Right renal cortex interstitium (tissue), 3 donors: ENCODE measurements at places on chromosomes 7 and 10. TPM values are rescaled to one million over a fixed set of nuclear protein-coding genes. Genes with fewer than 3 reads are reported as not detected.

- no peak for DNase-seq
Measured at GRCh38 chr7:1503390-1503789, 799 bp downstream of the INTS1 start.

JAKMIP3 gene
- 0.15 TPM for polyA plus RNA-seq

ANKRD22 gene
- polyA plus RNA-seq: 0.37 TPM

DNA sequence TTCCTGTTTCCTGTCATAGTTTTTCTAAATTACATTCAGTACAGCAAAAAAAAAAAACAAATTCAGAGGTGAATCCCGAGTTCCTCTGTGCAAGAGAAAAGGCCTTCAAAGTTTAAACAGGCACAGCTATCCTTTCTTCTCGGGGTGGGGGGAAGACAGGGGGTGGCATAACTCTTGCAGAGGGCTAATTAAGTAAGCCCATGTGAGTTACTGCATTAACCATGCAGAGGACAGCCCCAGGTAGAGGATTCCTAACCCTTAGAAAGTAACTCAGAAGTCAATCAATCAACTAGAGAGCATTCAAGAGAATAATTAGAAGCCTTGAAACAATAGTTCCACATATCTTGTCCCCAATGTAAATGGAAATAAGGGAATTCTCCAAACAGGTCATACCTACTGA is 170.9 kb downstream of the CSTF2T start:
- DNase-seq: no peak

DNA sequence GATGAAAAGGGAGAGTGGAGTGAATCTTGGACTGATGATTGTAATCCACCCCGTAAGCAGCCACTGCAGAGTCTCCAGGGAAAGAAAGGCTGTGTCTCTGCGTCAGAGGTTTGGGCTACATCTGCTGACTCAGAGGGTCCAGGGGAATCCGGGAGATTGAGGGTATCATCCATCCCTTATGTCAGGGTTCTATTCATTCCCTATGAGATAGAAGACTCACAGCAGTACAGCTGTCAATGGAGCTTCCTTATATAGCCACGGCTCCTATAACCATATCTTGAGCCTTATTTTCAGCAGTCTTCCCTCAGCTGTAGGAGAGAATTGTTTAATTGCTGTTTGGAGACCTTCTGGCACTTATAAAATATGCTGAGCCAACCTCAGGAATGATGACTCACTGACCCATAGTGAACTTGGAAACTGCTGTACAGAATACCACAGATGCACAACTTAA is 558.2 kb upstream of the PFKP start:
- no peak for DNase-seq

FAM25C gene
- polyA plus RNA-seq: not detected

- DNase-seq: no peak
Measured at GRCh38 chr7:69739190-69739589, 140.9 kb downstream of the AUTS2 start.

DNA sequence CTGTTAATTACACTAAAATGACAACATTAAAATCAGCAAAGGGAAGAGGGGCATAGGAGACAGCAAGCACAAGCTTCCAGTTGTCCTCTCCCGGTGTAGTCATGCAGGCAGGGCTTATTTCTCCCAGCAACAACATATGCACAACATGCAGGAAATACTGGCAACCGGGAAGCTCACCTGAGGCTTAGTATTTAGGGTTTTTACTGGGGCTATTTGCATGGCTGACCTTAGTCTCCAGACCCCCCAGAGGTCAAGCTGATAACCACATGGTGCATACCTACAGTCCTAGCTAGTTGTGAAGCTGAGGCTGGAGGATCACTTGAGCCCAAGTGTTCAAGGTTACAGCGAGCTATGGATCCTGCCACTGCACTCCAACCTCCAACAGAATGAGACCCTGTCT is 12.8 kb upstream of the JMJD1C start:
- DNase-seq: no peak

DNA sequence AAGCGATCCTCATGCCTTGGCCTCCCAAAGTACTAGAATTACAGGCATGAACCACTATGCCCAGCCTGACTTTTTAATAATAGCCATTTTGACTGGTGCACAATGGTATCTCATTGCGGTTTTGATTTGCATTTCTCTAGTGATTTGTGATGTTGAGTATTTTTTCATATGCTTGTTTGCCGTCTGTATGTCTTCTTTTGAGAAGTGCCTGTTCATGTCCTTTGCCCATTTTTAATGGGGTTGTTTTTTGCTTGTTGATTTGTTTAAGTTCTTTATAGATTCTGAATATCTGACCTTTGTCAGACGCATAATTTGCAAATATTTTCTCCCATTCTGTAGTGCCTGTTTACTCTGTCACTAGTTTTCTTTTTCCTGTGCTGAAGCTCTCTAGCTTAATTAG is 219.2 kb upstream of the CTBP2 start:
- no peak for DNase-seq

GRCh38 chr7:117961235-117961634 is 88.0 kb upstream of the CTTNBP2 start:
- no peak for DNase-seq

ETV1 gene
- polyA plus RNA-seq: 37.3 TPM

GRCh38 chr7:127252377-127252713 is 396 bp downstream of the GRM8 start:
- no peak for DNase-seq

CALML5 gene
- not detected for polyA plus RNA-seq

GRCh38 chr10:117429643-117430265 is 54.5 kb upstream of the PDZD8 start:
- no peak for DNase-seq

GRCh38 chr10:78976825-78977755 is 91.7 kb upstream of the ZMIZ1 start:
- DNase-seq: no peak

DNA sequence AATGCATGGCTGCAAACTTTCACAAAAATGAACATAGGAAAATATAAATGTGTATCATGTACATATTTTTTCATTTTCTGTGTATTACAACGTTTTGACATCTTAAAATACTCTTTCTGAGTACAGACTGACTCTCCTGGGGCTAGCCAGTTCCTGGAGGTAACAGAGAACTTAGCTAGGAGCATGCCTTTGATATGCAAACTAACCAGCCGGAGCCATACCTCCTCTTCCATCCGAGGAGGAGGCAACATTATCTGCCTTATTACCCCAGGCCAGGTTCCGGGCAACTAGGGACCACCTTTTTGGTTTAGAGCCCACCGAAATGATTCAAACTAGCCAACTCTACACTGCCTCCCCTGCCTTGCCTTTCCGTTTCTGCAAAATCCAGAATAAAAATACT is 33.7 kb upstream of the HECW1 start:
- DNase-seq: no peak

DNA sequence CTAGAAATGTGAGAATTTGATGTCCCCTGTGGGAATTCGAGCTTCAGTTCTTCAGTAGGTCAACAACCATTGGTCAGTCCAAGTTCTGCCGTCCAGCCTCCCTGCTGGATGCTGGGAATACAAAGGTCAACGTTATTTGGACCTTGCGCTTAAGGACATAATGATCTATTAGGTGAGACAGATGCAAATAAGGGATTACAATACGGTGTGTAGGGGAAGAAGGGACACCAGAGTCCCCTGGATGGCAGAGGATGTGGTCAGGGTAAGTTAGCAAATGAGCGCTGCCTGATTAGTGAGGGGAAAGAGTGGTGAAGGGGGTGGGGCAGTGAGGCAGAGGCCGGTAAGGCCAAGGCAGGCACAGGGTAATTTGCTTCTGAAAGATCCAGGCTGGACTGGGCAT is 16.2 kb downstream of the CCNY start:
- no peak for DNase-seq

GRCh38 chr10:27745732-27746396 is at the start of gene MKX:
Gene MKX, minus strand, starts transcription at chr10:27745819. Its CDS starts 2,404 bp downstream, at chr10:27743415.
- no peak for DNase-seq

DNA sequence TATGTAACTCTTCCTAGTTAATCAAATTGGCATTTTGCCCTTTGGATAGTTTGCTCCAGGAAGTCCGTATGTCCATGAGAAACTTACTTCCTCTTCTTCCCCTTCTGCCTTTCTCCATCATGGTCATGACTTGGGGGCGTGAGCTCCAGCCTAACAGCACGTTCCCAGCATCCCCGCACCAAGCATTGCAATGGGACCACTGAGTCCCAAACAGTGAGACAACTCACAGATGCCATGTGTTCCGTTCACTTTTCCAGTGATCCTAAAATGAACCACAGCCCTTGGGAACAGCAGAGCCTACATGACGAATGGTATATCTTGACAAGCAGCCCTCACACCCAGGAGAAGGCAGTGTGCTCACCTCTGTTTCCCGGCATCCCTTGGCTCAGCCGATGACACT is 10.7 kb downstream of the BTBD16 start:
- DNase-seq: no peak

- no peak for DNase-seq
Measured at GRCh38 chr10:3737864-3738263, 47.1 kb downstream of the KLF6 start.

AKR1C3 gene
- polyA plus RNA-seq: 74.3 TPM

GRCh38 chr10:70051848-70052247 is 798 bp upstream of the MACROH2A2 start:
- DNase-seq: no peak

PTPRE gene
- polyA plus RNA-seq: 6.1 TPM

- no peak for DNase-seq
Measured at GRCh38 chr7:30912986-30913811, 1.5 kb downstream of the AQP1 start.

DNA sequence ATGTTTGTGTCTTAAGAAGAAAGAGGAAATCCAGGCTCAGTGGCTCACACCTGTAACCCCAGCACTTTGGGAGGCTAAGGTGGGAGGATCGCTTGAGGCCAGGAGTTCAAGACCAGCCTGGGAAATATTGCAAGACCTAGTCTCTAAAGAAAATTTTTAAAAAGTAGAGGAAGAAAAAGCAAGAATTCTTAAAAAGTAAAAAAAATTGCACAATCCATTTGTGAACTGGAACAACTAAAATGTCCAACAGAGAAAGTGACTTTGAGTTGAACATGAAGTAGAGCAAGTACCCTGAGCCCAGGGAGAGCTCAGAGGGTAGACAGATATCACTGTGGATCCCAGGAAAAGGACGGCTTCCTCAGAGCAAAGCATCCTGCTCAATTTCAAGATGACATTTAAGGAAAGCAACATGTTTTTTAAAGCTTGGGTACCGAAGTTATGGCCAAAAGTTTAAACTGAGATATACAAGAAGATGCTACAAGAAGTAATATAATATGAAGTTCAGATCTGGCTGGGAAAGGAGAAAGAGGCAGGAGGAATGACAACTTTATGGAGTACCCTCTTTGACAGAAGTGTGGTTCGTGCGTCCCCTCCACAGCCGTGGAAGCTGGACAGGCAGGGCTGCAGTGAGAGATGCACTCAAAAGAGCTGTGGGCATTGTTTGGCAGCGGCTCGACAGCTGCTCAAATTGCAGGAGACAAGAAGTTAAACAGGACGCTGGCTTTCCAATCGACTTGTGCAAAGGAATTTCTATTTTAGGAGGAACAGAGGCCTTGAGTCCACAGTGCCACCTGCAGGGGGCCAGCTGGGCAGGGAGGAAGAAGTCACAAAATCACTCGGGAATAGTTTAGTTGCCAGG is 201.3 kb downstream of the JCAD start:
- peak; percentile 35 for DNase-seq

UNCX gene
- 6.5 TPM for polyA plus RNA-seq

NUTM2A gene
- 3.7 TPM for polyA plus RNA-seq

- no peak for DNase-seq
Measured at GRCh38 chr10:69069090-69070042, 18.5 kb upstream of the SRGN start.

GRCh38 chr10:49633327-49634068 is 19.7 kb downstream of the CHAT start:
- no peak for DNase-seq

DNA sequence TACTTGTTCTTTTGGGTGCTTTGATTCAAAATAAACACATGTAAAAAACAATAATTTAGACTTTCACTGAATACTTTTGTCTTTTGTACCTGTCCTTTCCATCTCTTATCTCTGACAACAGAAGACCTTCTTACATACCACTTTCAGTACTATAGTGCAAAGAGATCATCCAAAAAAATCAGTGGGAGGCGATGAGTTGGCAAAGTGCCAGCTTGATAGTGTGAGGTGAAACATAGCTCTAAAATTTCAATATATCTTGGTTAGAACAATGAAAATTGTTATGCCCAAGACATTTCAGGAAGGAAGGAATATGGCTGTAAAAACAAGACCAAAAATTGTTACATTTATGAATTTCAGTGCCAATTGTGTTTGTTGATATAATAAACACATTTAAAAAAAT is 390.2 kb upstream of the COBL start:
- peak; percentile 4 for DNase-seq

GRCh38 chr7:128025819-128026218 is 5.4 kb downstream of the LRRC4 start:
- no peak for DNase-seq

GRCh38 chr10:118482393-118483331 is 112.8 kb downstream of the PRLHR start:
- DNase-seq: no peak

DNA sequence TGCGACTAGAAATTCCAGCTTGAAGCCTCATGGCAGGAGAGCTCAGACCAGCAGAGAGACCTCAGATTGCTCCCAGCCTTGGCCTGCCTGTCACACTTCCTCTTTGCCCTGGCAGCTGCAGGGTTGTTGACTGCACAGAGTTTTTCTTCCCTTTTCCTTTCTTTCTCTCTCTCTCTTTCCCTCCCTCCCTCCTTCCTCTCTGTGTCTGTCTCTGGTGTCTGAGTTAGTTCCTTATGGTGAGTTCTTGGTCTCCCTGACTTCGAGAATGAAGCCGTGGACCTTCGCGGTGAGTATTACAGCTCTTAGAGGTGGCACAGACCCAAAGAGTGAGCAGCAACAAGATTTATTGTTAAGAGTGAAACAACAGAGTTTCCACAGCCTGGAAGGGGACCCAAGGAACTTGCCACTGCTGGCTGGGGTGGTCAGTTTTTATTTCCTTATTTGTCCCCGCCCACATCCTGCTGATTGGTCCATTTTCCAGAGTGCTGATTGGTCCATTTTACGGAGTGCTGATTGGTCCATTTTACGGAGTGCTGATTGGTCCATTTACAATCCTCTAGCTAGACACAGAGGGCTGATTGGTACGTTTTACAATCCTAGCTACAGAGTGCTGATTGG is 266.3 kb downstream of the RPS24 start:
- DNase-seq: no peak

DNA sequence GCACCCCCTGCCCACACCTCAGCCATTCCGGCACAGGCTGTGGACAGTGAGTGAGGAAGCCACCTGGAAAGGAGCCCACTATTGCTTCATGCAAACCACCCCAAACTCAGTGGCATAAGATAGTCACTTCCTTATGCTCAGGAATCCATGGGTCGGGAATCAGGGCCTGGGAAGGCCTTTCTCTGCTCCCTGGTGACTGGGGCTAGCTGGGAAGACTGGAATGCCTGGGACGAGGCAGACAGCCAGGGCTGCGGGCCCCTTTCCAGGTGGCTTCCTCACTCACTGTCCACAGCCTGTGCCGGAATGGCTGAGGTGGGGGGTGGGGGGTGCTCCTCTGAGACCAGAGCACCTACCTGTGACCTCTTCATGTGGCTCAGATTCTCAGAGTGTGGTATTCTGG is 74.1 kb upstream of the GRB10 start:
- DNase-seq: no peak

GRCh38 chr7:144735505-144736276 is 100.2 kb downstream of the TPK1 start:
- DNase-seq: no peak

MMP21 gene
- 0.29 TPM for polyA plus RNA-seq

- no peak for DNase-seq
Measured at GRCh38 chr10:129547608-129548007, 80.6 kb downstream of the MGMT start.

ZFAND2A gene
- 28.9 TPM for polyA plus RNA-seq

- DNase-seq: no peak
Measured at GRCh38 chr10:3754727-3755439, 30.1 kb downstream of the KLF6 start.
